Endothelial cell of umbilical vein (primary cell): ENCODE measurements at places on chromosomes 3 and 15. TPM values are rescaled to one million over a fixed set of nuclear protein-coding genes. Genes with fewer than 3 reads are reported as not detected.

- no peaks in the 10 kb centered on the region for H3K36me3 ChIP-seq
- H3K4me1 ChIP-seq: peaks cover 18% of the 10 kb centered on the region
- H3K4me3 ChIP-seq: no peak overlapping the region
- DNase-seq: peak; percentile 37
- no peak overlapping the region for H3K27ac ChIP-seq
Measured at GRCh38 chr3:78873641-78874040, 894.2 kb downstream of the ROBO1 start.

GRCh38 chr15:67103021-67103420 lies 37.6 kb downstream of the SMAD3 start:
- H3K27ac ChIP-seq: peak overlapping the region; percentile 95
- DNase-seq: no peak
- no peaks in the 10 kb centered on the region for H3K36me3 ChIP-seq

- H3K4me3 ChIP-seq: no peak overlapping the region
- no peak overlapping the region for H3K27ac ChIP-seq
- no peaks in the 10 kb centered on the region for H3K27me3 ChIP-seq
- peaks cover 2% of the 10 kb centered on the region for H3K4me1 ChIP-seq
- peak; percentile 27 for DNase-seq
- no peaks in the 10 kb centered on the region for H3K36me3 ChIP-seq
Measured at GRCh38 chr3:124257336-124257864, 265.5 kb upstream of the ROPN1 start.

The LRRC34 gene
- total RNA-seq: 2.4 and 2.5 TPM in 2 replicates
